ENCODE measurements at places on chromosomes 5 and 9. TPM values are rescaled to one million over a fixed set of nuclear protein-coding genes. Genes with fewer than 3 reads are reported as not detected.
A peak's percentile ranks its signal among the peaks of the same experiment; 100 is the strongest.

- DNase-seq, result peak; percentile 85
Measured at GRCh38 chr5:72402381-72402890, 82.3 kb downstream of the PTCD2 start.

DNA sequence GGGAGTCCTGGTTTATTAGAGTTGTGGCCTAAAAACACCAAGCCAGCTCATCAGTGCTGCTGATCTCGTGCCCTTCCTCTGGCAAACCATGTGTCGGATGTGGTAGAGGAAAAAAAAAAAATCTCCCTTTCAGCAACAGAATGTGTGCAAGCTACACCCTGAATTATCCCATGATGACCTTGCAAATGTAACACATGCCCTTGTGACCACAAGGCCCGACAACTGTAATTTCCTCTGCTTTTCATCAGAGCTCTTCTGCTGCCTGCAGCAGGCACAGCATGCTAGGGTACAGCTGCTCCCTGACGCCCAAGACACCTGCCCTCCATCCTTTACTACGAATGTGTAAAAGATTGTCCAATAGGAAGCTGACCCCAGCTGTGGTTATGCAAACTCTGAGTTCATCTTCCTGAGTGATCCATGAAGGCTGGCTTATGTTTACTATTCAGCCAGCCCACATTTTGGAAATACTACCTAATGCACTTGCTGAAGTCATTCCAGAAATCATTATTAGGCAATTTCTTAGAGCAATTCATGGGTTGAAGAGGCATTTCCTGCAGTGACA, 14.6 kb upstream of the BNC2 start:
- peak; percentile 98 for DNase-seq

The SECISBP2 gene
- total RNA-seq, result 19.7 TPM

The IL33 gene
- total RNA-seq, result not detected

DNA sequence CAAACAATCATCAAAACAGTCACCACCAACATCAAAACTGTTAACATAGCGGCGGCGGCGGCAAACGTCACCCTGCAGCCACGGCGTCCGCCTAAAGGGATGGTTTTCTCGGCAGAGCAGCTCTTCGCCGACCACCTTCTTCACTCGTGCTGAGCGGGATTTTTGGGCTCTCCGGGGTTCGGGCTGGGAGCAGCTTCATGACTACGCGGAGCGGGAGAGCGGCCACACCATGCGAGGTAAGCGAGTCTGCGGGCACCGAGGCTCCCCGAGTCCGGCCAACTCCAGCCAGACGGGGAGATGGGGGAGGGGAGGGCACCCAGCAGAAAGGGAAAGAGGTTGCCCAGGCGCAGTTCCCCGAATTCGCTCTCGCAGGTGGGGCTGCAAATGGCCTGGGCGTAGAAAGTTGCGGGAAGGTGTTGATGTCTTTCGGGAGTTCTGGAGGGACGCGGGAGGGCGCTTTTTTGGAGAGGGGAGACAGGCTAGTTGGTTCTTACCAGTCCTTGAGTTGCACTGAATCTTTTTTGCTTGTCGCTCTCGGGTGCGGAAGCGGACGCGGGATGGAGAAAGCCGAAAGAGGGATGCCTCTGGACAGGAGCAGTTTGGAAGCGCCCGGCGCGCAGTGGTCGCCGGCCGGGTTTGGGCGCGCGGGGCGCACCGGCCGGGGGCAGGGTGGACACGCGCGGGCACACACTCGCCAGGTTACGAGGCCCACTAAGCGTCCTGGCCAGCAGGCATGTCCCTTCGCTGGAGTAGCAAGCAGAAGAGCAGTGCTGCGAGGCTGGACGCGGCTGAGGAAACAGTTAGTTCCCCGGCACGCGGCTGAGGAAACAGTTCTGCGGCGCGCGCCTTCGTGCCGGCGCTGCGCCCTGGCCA, 849 bp downstream of the RORB start:
- no peak for DNase-seq

The PCDHGA1 gene
- 0.90 TPM for total RNA-seq

GRCh38 chr9:137611623-137612609, 6.4 kb downstream of the ARRDC1 start:
- DNase-seq, result peak; percentile 73

DNA sequence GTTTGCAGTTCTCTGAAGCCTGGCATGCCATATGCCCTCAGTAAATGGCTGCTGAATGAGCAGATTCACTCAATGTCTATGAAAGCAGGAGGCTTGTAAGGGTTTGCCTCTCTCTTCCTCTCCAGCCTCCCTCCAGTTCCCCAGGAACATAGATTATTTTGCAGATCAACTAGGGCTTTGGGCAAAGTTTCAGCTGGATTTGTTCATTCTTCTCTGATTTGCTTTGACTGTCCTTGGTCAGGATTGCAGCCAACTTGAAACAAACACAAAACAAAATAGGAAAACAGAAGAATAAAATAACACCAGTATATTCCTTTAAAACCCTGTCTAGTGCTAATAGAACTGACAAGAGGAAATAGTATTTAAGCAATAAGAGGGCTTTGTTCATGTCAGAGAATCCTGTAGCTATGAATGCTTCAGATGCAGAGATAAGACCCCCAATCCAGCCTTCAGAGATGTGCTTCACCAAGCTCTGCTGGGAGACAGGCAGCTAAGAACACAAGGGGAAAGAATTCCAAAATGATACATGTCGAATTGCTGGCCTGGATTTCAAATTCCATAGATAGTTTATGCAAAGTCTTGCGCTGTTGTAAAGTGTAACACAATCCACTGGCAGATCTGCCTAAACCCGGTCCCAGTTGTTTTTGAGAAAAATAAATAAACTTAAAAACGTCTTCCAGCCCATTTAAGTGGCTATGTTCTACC, 174.3 kb downstream of the PAPPA start:
- DNase-seq, result peak; percentile 69

The PCDHGA11 gene
- total RNA-seq, result 5.4 TPM

GRCh38 chr9:18347386-18348082, 126.4 kb upstream of the ADAMTSL1 start:
- no peak for DNase-seq

The OGN gene
- total RNA-seq, result not detected

DNA sequence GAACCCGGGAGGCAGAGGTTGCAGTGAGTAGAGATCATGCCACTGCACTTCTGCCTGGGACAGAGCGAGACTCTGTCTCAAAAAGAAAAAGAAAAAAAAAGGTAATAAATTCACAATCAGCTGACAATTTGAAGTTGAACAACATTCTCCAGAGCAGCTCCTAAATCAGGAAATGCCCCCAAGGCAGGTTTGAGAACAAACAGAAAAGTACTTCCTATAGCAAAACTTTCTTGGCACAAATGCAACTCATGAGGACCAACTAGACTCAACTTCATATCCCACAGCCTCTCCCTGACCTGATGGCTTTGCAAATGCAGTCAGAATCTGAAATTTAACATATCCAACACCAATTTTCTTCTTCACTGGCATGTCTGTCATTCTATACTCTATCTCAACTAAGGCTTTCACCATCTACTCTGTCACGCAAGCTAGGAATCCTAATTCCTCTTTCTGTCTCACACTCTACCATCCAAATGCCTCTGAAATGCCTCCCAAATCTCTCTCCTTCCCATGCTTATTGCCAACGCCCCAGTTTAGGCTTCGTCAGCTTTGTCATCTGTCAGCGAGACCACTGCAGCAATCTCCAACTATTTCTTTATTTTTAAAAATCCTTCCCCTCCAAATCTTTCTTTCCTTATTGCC, 113.3 kb downstream of the MAPKAP1 start:
- DNase-seq, result no peak

DNA sequence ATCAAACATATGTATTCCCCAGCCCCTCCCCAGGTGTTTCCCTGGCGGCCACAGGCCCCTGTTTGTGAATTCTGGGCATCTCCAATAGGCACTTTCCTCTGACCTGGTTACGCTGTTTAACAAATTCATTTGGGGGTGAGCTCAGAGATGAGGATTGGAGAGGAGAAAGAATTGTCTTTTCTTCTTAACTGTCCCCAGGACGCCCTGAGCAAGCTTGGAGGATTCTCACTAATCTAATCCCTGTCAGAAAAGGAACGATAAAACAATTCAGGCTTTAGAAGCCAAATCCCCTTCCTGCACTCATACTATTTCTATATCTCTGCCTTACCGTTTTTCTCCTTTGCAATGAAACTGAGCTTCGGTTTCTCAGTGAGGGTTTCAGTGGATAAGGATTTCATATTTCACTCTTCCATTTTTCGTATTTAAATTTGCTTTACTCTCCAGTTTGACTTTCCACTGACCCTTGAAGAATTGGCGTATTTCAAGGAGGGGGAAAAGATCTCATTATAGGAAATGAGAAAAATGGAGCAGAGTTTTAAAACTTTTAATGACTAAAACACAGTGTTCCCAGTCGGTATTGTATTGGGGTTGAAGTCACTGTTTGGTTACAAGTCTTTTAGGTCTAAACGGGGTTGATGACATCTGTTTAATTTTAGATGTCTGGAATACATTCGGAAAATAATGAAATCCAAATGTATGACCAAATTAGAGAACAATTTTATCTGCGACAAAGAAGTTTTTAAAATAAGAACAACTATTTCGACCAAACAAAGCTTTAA, 180.1 kb downstream of the MACROH2A1 start:
- no peak for DNase-seq

The ECM2 gene
- 0.36 TPM for total RNA-seq

DNA sequence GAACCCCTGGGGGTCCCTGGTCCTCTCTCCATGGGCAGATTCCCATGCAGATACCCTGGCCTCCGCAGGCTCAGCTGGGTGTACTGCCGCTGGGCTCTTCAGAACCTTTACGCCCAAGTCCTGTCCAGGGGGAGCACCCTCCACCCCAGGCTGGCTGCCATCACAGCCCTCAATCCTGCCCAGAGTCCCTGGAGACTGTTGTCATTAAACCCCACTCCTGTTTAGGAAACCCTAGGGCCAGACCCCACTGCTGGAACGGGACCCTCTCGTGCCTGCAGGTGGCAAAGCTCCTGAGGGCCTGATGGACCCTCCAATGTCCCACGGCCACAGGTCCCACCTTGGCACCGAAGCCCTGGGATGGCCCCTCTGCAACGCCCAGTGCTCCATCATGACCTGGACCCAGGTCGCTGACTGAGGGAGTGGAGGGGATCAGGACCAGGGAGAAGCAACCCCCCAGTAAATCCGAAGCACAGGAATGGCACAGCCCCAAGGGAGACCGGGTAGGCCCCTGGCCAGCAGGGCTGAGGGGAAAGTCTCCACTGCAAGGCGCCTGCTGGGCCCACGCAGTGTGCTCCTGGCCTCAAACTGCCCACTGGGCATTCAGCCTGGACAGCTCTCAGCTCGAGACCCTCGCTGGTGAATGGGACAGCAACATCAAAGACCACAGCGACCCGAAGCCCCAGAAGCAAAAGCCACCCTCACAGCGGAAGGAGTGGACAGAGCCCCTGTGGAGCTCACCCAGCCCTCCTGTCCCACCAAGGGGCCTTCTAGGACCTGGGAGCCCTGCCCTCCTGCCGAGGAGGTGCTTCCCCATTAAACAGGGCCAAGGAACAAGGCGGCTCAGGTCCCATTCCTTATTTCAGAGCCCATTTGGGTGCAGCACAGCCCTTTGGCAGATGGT, 8.3 kb downstream of the ZDHHC11B start:
- no peak for DNase-seq

The SLC1A1 gene
- 3.9 TPM for total RNA-seq

GRCh38 chr9:136624184-136624951, 38.3 kb upstream of the EGFL7 start:
- no peak for DNase-seq

GRCh38 chr5:94113-94892, 2.3 kb downstream of the PLEKHG4B start:
- DNase-seq, result no peak

DNA sequence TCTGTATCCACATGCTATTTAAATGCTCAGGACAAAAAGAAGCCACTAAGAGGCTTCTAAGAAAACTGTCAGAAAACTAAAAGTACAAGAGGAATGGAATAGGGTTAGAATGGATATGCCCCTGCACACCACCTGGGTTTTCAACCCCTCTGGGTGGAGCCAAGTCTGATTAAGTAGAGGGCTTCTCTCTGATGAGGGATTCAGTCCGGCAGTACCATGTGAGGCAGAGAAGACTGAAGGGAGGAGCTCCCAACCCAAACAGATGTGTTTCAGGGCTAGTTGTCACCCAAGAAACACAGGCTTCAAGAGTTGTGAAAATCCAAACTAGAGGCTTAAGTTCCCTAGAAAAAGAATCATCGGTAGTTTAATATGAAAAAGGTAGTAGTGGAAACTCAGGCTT, 12.5 kb downstream of the NREP start:
- DNase-seq, result no peak

GRCh38 chr9:76772686-76773445, 8.6 kb downstream of the PCA3 start:
- DNase-seq, result no peak

The SOHLH1 gene
- total RNA-seq, result not detected

The HAVCR1 gene
- total RNA-seq, result not detected

DNA sequence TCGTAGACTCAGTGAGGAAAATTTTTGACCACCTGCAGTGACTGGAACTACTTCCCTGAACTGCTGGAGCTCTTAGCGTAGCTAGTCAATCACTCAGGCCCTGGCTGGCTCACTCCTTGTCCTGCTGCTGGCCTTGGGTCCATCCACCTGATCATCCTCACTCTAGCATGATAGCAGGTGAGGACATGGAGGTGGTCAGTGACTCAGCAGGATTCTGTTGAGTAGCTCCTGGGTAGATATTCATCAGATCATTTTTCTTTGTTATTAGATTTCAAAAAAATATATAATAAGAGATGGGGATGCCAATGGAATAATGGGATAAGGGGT, 25.0 kb upstream of the SEMA4D start:
- DNase-seq, result no peak

- no peak for DNase-seq
Measured at GRCh38 chr9:24801344-24801743, 255.6 kb upstream of the IZUMO3 start.

The MUSK gene
- total RNA-seq, result under 0.01 TPM

DNA sequence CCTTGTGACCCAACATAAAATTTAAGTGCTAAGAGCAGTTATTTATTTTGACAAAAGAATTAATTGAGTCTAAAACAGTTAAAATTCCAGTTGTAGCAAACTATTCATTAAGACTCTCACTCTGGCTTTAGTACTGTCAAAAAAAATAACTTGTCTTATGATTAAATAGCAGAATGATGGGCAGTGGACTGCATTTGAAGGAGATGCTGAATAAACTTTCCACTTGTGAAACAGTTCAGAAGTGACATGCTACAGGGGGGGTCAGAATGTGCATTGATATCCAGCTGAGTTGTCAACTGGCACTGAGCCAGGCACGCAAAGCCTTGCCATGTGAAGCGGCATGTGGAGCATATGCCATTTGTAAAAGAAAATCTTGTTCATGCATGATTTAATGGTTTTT, 76.0 kb downstream of the FCHO2 start:
- peak; percentile 91 for DNase-seq

DNA sequence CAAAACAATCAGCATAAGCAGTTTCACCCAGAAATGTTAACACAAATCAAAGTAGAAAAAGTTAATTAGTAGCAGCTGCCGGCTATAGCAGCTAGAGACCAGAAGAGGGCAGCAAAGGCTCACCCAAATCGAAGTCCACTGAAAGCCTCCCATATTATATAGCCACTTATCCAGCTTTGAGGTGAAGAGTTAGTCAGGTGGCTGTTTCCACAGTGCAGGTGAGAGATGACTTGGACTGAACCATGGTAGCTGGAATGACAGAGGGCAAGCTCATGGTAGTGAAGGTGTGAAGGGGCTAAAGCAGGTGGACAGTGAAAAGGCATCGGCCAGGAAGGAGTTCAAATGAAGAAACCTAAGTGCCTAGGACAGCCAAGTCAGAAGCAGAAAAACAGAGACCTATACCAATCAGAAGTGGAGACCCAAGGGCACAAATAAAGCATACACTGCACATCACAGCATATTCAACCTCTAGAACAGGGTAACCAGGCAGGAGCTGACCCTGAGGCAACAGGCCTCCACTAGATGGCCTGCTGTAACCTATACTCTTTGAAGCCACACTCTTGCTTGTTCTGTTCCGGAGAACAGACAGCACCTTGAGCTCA, 7.2 kb upstream of the RNF38 start:
- peak; percentile 65 for DNase-seq

The STPG3 gene
- not detected for total RNA-seq

The GADD45G gene
- not detected for total RNA-seq

Data from IMR-90 (cell line).